Globus pallidus (tissue), 1 donor: ENCODE measurements at places on chromosomes 6 and 20.

DNA sequence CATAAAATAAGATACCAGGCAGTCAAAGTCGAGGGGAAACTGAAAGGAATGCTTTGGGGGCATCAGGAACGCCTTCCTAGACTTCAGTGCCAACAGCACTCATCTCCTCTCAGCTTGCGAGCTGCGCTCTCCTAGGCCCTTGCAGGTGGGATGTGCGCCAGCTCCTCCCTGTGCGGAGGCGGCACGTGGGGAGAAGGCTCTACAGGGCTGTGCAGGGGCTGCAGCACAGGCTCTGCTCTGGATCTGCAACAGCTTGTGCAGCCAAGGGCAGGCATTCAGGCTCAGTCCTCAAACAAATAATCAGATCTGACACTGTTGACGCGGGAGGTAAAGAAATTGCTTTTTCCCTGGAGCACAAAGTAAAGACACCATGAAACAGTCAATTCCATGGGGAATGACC is 144.8 kb downstream of the TTLL2 start:
- DNase-seq: no peak

DNA sequence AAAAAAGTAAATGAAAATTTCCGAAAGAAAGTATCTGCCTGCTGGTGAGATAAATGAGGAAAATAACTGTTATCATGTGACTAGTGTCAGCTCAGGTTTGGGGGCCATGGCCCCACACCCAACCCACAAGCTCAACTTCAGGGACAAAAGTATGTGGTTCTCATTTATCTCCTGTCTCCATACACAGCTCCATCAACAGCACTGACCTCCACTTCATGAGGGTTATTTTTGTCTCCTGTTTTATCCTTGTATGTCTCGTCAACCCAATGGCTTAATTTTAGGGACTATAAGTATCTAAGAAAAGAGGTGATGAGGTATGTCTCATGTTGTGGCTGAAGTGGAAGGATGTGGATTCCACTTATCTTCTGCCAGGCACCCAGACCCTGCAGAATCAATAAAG is 271.6 kb upstream of the RIN2 start:
- no peak for DNase-seq

- DNase-seq: no peak
Measured at GRCh38 chr6:96898241-96898851, 655 bp upstream of the NDUFAF4 start.

DNA sequence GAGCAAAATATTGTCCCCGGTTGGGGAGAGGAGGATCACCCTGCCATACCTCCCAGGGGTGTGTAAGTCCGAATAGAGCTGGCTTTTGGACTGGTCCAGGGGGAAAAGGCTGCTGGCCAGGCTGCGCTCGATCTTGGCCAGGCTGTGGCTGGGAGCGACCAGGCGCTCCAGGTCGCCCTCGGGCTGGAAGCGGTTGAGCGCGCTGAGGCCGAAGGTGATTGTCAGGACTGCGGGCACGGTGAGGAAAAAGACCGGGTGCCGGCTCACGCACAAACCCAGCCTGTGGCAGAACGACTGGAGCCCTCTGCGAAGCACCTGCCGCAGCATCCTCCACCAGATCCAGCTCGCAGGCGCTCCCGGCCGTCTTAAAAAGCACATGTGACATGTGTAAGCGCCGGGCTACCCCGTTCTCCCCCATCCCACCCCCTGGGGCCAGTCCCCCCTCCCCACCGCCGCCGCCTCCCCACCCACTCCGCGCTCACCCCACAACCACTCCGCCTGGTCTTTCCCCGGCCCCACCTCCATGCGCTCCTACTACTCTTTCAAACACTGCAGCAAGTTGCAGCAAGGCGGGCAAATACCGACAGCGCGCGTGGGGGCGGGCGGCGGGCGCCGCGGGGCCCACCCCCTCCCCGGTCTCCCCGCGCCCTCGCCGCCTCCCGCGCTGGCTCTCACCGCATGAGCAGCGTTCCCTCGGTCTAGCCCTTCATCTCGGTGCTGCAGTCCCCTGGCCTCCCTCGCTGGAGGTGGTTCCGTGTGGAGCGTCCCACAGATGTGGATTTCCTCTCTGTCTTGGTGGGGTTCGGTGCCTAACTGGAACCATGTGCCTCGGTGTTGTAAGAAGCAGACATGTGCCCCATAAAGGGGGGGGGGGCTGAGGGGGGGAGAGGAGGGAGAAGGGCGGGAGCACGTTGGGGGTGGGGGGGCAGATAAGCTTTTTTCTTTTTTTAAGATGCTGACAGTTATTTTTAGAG is 42.4 kb downstream of the PTCHD4 start:
- no peak for DNase-seq

GRCh38 chr6:122389704-122390372 is 9.6 kb upstream of the HSF2 start:
- no peak for DNase-seq

DNA sequence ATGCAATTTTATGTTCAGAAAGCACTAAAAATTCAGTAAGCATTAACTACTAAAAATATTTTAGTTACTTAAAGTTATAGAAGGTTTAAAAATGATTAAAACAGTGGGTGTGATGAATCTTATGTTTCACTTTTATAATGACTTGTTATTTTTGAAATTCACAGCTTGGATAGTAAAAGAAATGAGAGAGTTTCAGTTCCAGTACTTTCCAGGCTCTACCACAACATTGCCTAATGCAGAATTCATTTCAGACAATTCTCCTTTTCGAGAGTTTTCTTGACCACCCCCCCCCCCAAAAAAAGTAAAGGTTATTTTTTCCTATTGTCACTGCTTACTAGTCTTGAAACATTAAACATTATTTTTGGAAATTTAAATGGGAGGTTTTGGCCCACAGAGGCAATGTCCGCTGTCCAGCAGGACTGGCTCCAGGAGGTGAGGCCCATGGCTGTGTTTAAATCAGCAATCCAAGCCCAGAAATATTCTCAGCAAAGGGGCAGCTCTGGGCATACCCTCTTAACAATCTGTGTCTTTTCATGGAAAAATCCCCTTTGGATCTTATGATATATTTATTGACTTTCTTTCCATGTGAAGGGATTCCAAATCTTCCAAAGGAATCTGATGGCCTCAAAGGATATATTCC is 519.9 kb downstream of the MAFB start:
- DNase-seq: no peak

- no peak for DNase-seq
Measured at GRCh38 chr6:108896111-108896661, 48.0 kb downstream of the ARMC2 start.

- DNase-seq: no peak
Measured at GRCh38 chr6:33427585-33428223, 7.8 kb downstream of the SYNGAP1 start.

DNA sequence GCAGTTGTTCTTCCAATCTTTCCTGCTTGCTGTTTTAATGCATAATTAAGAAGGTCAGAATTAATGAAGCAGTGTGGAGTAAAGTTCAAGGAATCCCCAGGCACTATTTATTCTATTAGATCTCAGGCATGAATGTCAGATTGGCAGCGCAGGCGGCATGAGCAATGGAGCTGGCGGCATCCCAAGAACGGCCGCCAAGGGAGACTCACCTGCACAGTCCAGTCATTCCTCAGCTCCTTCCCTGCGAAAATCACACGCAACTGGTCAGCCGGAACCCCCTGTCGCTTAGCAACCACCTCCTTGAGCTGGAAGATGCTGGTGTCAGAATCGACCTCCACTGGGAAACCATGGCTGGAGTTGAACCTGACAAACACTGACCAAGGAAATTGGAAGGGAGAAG is 284.5 kb downstream of the PRKN start:
- peak; percentile 11 for DNase-seq
